ENCODE measurements at places on chromosomes 6 and 20.

GRCh38 chr6:45069091-45069490 is 259.0 kb upstream of the RUNX2 start:
- DNase-seq, result no peak

- DNase-seq, result no peak
Measured at GRCh38 chr6:67667637-67668422, 967.3 kb upstream of the ADGRB3 start.

DNA sequence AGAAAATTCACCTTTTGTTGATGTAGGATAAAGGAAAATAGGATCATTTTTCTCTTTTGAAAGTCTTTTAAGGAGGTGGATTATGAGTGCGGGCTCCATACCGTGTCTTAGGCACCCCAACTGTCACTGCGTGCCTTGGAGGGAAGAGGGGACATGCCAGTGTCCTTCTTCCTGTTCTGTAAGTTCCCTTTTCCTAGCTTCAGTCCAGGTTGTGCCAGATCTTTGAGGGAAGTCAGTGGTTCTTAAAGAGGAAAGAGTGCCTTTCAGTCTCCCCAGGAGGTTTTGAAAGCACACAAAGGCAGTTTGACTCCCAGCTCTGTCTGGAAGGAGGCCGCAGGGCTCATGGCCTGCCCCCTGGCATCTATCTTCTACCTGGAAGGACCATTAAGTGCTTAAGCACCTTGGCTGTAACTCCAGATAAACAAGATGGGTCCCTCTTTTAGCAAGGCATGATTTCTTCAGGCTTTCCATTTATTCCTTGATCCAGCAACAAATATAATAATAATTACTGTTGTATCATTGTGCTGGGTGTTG is 13.0 kb downstream of the EFCAB8 start:
- no peak for DNase-seq

GRCh38 chr6:92376691-92377090 is 1042.7 kb downstream of the EPHA7 start:
- no peak for DNase-seq

DNA sequence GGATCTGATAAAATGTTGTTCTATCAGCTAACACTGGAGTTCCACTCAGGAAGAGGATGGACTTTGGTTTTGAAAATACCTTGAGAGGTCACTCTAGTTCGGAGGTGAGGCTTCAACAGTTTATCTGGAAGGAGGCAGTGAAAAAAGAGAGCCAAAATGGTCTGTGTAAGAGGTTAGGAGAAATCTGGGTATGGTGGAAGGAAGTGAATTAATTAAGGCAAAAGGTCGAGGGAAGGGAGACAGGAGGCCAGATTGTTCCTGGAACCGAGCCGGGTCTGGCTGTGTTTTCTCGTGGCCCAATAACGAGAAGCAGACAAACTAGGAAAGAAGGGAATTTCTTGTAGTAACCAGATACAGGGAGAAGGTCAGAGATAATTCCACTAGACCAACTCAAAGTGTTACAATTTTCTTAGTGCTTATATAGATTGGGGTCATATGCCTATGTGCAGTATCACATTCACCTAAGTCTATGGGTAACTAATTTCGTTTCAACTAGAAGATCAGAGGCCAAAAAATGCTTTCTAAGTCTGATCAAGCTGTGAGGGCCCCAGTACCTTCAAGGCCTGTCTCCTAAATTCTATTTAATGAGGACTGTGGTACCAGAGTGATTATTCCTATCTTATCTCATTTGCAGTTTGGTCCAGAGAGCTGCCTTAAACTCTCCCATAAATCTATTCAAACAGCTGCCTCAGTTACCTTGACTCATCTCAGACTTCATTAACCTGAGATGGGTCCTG is 96.0 kb upstream of the SNX9 start:
- DNase-seq, result no peak

DNA sequence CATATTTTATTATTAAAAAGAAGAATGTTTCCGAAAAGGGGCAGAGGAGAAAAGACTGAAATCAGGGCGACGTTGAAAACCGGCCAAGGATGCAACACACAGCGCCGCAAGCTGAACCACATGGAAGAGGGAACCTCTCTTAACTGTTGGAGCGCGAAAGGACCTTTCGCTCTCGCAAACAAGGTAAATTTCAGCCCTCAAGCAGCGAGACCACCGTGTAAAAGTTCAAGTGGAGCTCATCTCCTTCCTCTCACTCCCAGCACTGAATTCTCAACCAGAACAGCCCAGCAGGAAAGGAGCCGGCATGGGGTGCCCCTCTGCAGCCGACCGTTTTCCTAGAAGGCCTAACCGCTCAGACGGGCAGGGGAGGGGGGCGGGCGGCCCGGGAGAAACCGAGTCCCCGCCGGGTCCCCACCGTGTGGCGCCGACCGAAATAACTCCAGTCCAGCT is 621 bp downstream of the GPR63 start:
- peak; percentile 4 for DNase-seq

- no peak for DNase-seq
Measured at GRCh38 chr6:170178561-170179477, 112.1 kb downstream of the DLL1 start.

DNA sequence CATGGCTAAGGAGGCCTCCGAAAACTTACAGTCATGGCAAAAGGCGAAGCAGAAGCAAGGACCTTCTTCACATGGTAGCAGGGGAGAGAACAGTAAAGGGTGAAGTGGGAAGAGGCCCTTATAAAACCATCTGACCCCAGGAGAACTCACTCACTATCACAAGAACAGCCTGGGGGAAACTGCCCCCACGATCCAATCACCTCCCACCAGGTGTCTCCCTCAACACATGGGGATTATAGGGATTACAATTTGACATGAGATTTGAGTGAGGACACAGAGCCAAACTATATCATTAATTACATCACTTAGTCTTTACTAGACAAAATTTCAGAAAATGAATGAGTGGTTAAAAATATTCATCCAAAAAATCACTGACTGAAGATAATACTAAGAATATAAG is 453.6 kb downstream of the COL12A1 start:
- DNase-seq, result no peak
